ENCODE measurements at places on chromosomes 7 and 10. TPM values are rescaled to one million over a fixed set of nuclear protein-coding genes. Genes with fewer than 3 reads are reported as not detected.

The CDK14 gene
- 41.6 TPM for total RNA-seq

The ASIC3 gene
- 7.6 TPM for total RNA-seq

The SLC25A28 gene
- 17.7 TPM for total RNA-seq

The LRRC18 gene
- not detected for total RNA-seq

The MMP21 gene
- not detected for total RNA-seq

The MBLAC1 gene
- 1.4 TPM for total RNA-seq

The WEE2 gene
- total RNA-seq = not detected

The CALML3 gene
- total RNA-seq = not detected

The IFIT1B gene
- total RNA-seq = not detected

The COL28A1 gene
- total RNA-seq = 0.83 TPM

The SPAM1 gene
- total RNA-seq = not detected

Data from PC-9 (cell line).